Calu3 (cell line): ENCODE measurements at places on chromosomes 3 and 15.
A peak's percentile ranks its signal among the peaks of the same experiment; 100 is the strongest.

DNA sequence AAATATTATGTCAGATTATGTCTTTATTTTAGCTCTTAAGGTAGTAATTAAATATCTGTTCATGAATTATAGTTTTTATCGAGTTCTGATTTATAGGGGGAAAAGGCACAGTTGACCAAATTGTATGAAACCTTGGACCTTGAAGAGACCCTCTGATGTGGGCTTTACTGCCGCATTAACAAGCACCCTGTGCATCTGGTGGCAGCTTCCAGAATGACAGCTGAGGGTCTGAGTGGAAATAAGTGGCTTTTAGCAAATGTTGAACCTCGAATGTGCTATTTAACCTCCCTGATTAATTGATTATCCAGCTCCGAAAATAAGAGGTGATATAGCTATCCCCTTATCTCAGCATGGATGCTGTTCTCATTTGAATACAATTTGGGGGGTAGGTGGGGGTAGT is 87.0 kb downstream of the TMEM108 start:
- H3K4me1 ChIP-seq, result peaks cover 8% of the 10 kb centered on the region
- no peaks in the 10 kb centered on the region for H3K36me3 ChIP-seq
- peaks cover 34% of the 10 kb centered on the region for H3K27me3 ChIP-seq
- no peak overlapping the region for H3K27ac ChIP-seq
- no peak overlapping the region for H3K4me3 ChIP-seq

- no peak overlapping the region for H3K4me3 ChIP-seq
- no peak overlapping the region for H3K27ac ChIP-seq
- peak; percentile 63 for DNase-seq
- no peaks in the 10 kb centered on the region for H3K4me1 ChIP-seq
- H3K27me3 ChIP-seq, result peaks cover 76% of the 10 kb centered on the region
Observed at GRCh38 chr3:124217542-124217941, 225.6 kb upstream of the ROPN1 start.

DNA sequence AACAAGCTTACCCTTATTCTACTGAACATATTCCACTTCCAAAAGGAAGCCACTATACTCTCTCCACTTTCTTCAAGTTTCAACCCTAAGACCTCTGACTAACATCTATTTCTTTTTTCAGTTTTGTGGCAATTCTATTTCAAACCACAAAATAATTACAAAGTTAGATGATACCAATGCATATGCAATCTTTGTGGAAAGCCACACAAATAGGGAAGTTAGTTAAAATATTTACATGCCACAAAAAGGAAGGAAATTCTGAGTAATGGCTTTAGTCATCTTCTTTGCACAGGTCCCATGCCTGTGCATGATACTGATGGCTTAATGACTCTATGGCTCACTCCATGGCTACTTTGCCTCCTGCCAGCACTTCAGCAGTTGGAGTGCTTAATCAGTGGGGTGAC is 57.0 kb upstream of the MCTP2 start:
- H3K27ac ChIP-seq, result no peak overlapping the region
- no peaks in the 10 kb centered on the region for H3K4me1 ChIP-seq
- no peaks in the 10 kb centered on the region for H3K36me3 ChIP-seq
- H3K4me3 ChIP-seq, result no peak overlapping the region
- H3K27me3 ChIP-seq, result no peaks in the 10 kb centered on the region
- no peak for DNase-seq

DNA sequence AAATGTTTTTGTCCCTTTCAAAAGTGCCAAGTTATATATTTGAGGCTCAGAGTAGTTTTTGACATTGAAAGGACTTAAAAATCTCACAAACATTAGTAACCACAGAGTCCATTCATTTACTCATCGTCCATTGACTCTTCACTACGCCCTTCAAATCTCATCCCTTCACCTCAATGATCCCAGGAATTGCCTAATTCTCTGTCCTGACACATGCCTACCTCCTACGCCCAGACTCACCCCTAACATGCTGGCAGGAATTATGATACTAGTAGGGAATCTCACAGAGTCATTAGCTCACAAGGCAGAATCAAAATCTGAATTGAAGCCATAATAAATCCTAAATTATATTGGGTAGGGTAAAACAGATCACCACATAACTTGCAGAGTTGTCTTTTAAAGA is 410.1 kb downstream of the RAP2B start:
- no peaks in the 10 kb centered on the region for H3K4me1 ChIP-seq
- DNase-seq, result no peak
- no peaks in the 10 kb centered on the region for H3K36me3 ChIP-seq
- no peaks in the 10 kb centered on the region for H3K27me3 ChIP-seq
- no peak overlapping the region for H3K27ac ChIP-seq

- DNase-seq, result no peak
- no peaks in the 10 kb centered on the region for H3K36me3 ChIP-seq
- no peak overlapping the region for H3K27ac ChIP-seq
- H3K27me3 ChIP-seq, result peaks cover 84% of the 10 kb centered on the region
- no peak overlapping the region for H3K4me3 ChIP-seq
Observed at GRCh38 chr15:68674975-68675374, 96.2 kb downstream of the CORO2B start.

GRCh38 chr3:39907981-39908380 is 98.6 kb downstream of the MYRIP start:
- peak; percentile 4 for DNase-seq
- peaks cover 48% of the 10 kb centered on the region for H3K4me1 ChIP-seq
- H3K36me3 ChIP-seq, result no peaks in the 10 kb centered on the region
- no peaks in the 10 kb centered on the region for H3K27me3 ChIP-seq

DNA sequence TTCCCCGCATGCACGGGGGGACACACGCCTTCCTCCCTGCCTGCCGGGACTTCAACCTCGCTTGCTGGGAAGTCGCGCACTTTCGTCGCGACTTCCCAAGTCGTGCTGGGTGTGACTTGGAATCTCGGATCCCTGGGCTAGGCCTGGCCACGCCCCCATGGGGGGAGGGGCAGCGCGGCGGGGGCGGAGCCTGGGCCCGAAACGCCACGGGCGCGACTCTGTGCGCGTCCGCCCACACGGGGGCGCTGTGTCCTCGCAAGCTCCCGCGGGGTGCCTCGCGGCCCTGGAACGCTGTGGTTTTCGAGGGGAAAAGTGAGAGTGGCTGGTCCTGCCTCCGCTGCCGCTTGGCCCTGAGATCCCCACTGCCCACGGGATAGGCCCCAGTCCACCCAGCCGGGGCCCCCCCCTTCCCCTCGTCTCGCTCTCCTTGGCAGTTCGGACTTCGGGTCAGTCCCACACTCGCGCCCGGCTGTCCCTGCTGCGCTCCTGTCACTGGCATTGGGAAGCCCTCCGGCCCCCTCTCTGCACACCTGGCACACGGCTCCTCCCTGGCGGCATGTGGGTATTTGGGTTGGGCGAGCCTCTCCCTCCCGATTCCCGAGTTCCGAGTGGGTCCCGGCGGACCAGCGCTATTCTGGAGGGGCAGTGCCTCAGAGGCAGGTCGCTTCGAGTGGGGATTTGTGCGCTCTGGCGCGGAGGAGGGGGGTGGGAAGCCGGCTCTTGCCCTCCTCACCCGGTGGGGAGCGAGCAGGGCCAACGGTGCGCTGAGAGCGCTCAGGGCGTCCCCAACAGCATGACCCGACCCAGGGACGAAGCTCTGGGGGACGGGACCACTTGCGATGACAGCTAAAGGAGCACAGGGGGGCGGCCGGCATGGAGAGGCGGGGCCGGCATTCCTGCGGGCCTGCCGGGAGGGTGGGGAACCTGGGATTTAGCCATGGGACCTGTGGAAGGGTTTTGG is 23.6 kb downstream of the SEC61A1 start:
- H3K4me3 ChIP-seq, result peak overlapping the region; percentile 45
- peaks cover 92% of the 10 kb centered on the region for H3K36me3 ChIP-seq
- DNase-seq, result peak; percentile 82

- H3K36me3 ChIP-seq, result no peaks in the 10 kb centered on the region
- H3K27ac ChIP-seq, result no peak overlapping the region
- no peak for DNase-seq
- no peak overlapping the region for H3K4me3 ChIP-seq
Observed at GRCh38 chr3:59660852-59661625, 611.2 kb upstream of the CFAP20DC start.

DNA sequence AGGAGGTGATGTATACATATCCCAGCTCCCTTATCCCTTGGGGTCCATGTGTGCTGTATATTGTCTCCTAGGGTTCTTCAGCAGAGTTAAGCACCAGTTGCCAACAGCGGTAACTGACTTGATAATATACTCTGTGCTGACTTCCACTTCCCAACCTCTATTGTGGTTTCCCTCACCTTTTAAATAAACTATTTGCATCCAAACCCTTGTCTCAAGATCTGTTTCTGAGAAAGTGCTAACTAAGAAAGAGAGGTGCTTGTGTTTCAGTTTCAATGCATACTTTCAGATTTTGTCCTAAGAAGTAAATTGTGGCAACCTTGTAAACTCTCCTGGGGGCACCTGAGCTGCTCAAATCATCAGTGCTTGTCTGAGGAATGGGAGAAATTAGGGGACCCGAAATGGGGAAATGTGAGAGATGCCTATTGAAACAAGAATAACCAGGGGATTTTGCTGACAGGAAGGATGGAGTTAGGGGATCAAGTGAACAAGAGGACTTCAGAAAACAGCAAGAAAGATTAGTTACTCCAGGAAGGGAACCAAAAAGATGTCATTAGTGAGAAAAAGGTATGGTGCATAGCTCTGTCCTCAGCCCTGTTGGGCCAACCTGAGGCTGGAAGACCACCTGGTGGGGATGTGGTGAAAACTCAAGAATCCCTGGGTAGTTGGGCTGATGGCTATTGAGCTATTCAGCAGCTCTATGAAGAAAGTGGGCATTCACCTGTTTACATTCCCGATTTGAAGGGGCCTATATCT is 50.9 kb upstream of the MRPL3 start:
- H3K27ac ChIP-seq, result no peak overlapping the region
- H3K27me3 ChIP-seq, result no peaks in the 10 kb centered on the region
- DNase-seq, result no peak
- no peaks in the 10 kb centered on the region for H3K36me3 ChIP-seq
- H3K4me3 ChIP-seq, result no peak overlapping the region

GRCh38 chr3:94050546-94050945 is 12.2 kb downstream of the DHFR2 start:
- no peak overlapping the region for H3K27ac ChIP-seq
- H3K36me3 ChIP-seq, result no peaks in the 10 kb centered on the region
- H3K4me1 ChIP-seq, result no peaks in the 10 kb centered on the region
- no peaks in the 10 kb centered on the region for H3K27me3 ChIP-seq
